ENCODE measurements at places on chromosomes 6 and 20. TPM values are rescaled to one million over a fixed set of nuclear protein-coding genes. Genes with fewer than 3 reads are reported as not detected.

GRCh38 chr6:30100585-30101443 is 12.1 kb downstream of the TRIM31 start:
- DNase-seq, result peak; percentile 60

DNA sequence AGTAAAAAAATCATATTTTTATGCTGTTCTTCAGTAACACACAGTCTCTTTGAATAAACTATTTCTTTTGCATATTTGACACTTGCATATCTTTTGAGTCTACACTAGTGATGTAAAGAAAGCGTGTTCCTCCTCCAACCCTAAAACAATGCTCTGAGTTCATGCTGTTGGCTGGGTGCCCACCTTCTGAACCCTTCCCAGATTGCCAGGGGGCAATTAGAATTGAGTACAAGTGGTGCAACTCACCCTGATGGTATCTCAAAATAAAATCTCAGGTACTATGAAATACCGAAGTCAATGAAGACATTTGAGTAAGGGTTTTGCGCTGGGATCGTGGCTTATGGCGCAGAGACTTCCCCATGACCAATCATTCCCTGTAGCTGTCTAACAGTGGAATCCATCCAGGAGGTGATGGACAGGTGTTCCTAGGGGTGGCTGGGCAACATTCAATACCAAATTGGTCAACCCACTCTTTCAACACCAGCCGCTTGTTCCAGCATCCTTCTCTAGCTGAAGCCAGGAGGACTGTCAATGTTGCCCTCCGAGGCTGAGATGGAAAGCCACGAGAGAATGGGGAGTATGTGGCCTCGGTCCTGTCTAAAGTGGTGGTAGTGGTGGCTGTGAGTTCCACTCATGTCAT is 94.4 kb upstream of the ZNFX1 start:
- no peak for DNase-seq

- no peak for DNase-seq
Measured at GRCh38 chr6:128252341-128253176, 267.8 kb downstream of the PTPRK start.

DNA sequence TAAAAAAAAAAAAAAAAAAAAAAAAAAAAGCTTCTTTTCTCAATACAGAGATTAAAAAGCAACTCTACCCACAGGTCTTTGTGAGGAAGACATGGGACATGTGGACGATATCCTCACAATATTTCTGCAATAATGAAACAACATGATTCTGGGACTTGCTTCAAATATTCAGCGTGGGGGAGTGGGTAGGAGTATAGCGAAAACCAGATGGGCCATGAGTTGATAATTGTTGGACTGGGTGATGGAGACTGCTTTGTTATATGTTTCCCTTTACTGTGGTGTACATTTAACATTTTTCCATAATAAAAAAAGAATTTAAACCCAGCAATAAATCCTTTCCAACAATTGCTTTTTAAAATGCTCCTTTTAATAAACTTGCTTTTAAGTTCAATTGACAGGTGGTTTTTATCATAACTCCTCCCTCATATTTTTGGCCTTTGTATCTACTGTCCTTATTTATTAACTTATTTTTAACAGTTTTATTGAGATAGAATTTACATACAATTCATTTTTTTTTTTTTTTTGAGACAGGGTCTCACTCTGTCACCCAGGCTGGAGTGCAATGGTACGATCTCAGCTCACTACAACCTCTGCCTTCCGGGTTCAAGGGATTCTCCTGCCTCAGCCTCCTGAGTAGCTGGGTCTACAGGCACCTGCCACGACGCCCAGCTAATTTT is 40.4 kb upstream of the ARFGEF2 start:
- DNase-seq, result no peak

DNA sequence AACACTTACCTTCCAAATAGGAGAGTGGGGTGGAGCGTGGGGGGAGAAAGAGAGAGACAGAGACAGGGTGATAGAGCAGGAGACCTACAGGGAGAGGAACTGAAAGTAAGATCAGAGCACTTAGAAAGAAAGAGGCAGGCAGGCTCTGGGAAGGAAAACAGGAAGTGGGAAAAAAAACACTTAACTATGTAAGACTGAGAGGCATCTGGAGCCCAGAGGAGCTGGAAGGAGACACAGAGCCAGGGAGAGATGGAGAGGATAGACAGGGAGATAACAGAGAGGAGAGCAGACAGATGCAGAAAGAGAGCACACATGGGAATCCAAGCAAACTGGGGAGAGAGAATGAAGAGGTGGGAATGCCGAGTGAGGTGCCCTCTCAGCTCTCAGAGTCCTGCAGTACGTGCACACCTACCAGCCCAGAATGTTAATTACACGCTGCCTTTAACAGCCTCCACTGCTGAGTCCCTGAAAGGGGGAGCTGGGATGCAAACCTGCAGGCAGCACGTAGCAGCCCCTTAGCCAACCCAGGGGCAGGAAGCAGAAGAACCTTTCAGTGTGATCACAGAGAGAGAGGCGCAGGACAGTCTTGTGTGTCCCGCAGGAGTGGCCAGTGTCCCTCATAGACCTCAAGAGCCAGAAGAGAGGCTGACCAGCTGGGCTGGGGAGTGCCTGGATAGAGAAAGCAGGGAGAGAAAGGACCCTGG is 132.7 kb upstream of the LRFN2 start:
- no peak for DNase-seq

DNA sequence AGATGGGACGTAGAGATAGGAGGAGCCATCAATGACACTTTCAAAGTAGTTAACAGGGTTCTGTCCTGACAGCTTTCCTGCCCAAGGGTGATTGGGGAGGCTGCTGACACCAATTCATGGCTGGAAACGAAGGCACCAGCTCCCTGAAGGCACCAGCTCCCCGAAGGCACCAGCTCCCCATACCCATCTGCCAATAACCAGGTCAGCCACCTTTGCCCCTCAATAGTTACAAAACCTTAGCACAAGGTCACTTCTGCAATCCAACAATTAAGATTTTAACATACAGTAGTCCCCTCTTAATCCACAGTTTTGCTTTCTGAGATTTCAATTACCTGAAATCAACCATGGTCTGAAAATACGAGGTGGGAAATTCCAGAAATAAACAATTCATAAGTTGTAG is 51.7 kb downstream of the ELOVL5 start:
- no peak for DNase-seq

DNA sequence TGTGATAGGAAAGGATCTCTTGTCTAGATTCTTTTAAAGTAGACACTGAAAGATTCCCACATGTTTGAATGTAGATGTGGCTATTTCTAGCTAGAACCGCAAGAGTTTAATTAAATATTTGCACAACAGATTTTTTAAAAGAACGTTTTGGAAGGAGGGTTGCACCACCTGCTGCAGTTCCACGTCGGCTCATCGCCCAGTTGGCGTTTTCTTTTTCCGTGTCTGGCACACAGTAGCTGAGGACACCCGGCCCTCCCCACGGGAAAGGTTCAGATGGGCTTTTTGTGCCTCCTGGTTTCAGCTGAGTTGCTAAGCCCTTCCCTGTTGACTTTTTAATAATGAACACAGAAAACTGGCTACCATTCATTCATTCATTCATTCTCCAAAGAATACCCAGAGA is 41.8 kb upstream of the DOK5 start:
- no peak for DNase-seq

- no peak for DNase-seq
Measured at GRCh38 chr6:22716721-22717120, 147.4 kb downstream of the HDGFL1 start.

- DNase-seq, result no peak
Measured at GRCh38 chr6:29933955-29934354, 8.4 kb upstream of the HLA-A start.

FAM217A gene
- not detected for polyA plus RNA-seq

All from right cardiac atrium (tissue), 5 donors.